Adipocyte (in vitro differentiated cells): ENCODE measurements at places on chromosomes 7 and 10.

DNA sequence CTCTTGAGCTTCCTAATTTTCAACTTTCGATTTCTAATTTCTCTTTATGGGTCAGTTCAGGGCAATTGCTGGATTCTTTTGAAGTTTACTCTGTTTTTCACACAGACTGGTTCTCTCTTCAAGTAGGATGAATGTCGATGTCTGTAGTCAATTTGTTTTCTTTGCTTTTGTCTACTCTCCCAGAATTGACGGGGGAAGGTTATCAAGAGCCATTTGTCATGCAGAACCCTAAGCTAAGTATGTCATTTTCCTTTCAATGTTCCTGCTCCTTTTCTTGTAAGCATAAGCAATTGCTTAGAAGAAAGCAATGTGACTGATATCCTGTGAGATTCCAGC lies 53.7 kb downstream of the SLC39A12 start:
- no peak for DNase-seq

DNA sequence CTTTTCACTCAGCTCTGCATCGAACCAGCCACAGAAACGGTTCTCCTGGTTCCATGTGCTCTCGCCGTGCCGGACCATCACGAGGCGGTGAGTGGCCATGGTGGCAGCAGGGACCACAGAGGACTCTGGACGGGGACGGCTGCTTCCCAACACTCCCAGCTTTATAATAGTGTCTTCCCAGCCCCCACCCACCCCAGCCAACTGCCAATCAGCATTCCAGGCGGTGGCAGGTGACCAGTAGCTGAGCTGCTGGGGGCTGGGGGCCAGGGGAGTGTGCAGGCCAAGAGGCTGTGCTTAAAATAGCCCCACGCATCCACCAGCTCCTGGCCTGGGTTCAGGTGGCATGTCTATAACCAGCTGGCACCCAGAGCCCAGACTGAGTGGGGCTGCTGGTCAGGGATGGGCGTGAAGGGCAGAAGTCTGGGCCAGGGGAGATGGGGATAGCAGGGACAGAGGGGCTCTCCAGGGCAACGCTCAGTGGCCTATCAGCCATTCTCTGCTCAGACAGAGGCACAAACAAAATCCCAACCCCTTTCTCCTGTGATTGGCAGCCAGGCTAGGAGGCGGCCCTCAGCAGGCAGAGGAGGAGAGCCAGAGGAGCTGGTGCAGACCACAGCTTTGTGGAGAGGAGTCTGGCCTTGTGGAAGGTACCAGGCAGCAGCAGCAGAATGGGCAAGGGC lies at the start of gene PGAM2:
PGAM2 (minus strand) TSS at position 137 of the 680 bp plus-strand sequence; CDS start at position 99, 38 bp downstream.
- DNase-seq = no peak

- DNase-seq = no peak
These were observed 214.7 kb downstream of the MAD1L1 start for GRCh38 chr7:2017914-2018568.

- DNase-seq = no peak
These were observed 36.0 kb upstream of the CUX1 start for GRCh38 chr7:101781439-101781838.

DNA sequence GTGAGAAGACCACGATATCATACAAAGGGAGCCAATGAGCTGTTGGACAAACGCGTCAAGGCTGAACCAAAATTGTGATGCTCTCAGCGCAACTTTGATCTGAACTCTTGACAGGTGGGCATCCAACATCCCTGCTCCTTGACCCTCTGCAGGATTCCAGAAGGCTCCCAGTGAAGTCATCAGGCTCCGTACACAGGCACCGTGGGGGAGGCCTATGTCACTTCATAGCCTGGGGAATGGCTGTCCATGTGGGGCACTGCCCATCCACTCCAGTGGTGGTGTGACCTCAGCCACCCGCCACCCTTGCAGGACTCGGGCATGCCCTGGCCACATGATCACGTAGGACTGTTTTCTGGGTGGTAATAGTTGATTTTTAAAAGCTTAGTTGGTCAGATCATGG lies 233.8 kb upstream of the GRB10 start:
- DNase-seq = no peak

GRCh38 chr10:33935350-33935749 lies 600.9 kb upstream of the NRP1 start:
- no peak for DNase-seq

DNA sequence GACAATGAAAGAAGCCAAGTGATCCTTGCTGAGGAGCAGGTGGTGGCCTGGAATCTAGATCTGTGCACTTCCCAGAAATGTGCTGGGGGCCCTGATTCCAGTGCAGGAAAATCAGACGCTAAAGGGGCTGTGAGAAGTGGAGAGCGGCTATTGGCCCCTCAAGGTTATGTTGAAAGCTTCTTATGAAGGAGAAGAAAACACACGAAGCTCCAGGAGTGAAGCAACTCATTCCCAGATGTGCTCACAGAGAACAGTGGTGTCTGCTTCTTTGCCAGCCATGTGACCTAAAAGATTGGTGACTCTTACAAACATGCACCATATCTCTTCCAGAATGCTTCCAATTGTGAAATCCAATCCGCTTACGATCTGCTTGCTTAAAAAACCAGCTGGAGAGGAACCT lies 679.3 kb upstream of the IGFBP3 start:
- peak; percentile 46 for DNase-seq

DNA sequence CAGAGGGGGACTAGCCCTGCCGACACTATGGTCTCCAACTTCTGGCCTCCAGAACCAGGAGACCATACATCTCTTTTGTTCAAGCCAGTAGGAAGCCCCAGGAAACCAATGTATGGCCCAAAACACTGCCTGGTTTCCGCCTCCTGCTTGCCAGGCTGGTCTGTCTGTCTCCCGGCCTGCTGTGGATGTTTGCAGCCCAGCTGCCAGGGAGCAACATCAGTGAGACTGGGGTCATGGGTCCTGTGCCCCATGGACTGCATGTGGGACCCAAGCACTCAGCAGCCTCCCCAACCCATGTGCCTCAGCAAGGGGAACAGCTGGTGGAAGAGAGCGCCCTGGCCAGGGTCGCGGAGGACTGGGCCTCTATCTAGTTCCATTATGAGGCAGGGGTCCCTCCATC lies 33.4 kb upstream of the NUB1 start:
- no peak for DNase-seq

DNA sequence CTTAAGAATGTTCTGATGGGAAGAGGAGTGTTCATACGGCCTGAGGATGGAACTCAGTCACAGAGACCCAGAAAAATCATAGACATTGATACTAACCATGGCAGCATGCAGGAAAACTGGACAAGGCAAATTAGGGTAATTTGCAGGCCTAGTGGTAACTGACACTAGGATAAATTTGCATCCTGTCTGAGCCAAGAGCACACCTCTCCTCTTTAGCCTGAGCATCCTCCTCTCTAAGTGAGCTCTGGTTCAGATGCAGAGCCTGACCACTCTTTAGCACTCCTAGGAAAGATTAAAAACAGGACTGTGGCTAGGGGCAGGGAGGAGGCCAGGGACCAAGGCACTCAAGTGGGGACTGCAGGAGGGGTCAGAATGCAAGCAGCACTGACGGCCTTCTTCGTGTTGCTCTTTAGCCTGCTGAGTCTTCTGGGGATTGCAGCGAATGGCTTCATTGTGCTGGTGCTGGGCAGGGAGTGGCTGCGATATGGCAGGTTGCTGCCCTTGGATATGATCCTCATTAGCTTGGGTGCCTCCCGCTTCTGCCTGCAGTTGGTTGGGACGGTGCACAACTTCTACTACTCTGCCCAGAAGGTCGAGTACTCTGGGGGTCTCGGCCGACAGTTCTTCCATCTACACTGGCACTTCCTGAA lies at the start of gene TAS2R41:
TAS2R41 (plus strand) TSS at position 373 of the 650 bp plus-strand sequence; CDS start at position 373, 0 bp downstream.
- no peak for DNase-seq

- no peak for DNase-seq
These were observed 223.0 kb downstream of the SORCS1 start for GRCh38 chr10:106941297-106942034.

- peak; percentile 54 for DNase-seq
These were observed 47.6 kb upstream of the ANKRD1 start for GRCh38 chr10:90968328-90969081.

DNA sequence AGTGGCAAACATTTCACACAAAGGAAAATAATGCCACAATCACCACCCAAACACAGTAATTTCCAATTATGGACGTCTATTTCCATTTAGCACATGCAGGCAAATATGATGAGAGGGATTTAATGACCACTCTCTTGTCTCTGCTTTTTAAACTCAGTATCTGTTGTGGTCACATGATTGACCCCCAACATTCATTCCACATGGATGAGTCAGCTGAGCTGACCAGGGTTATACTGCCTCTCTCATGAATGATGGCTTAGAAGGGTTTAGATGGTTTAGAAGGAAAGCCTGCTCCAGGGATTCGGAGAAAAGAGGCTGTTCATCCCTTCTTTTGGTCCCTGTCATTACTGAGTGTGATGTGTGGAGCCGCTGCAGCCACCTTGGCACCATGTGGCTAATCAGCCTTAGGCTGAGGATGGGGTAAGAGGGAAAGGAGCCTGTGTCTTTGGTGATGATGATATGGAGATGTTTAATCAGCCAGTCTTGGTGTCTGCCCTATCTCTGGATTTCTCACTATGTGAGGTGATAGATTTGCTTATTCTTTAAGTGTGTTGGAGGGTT lies 38.2 kb upstream of the JAKMIP3 start:
- no peak for DNase-seq

GRCh38 chr7:127557803-127558202 lies 27.6 kb downstream of the GCC1 start:
- no peak for DNase-seq
